ENCODE measurements at places on chromosomes 6 and 20. TPM values are rescaled to one million over a fixed set of nuclear protein-coding genes. Genes with fewer than 3 reads are reported as not detected.

Gene CDH26
- 1.9 TPM for total RNA-seq

GRCh38 chr6:15593798-15594197 is 69.0 kb downstream of the DTNBP1 start:
- no peak for DNase-seq

DNA sequence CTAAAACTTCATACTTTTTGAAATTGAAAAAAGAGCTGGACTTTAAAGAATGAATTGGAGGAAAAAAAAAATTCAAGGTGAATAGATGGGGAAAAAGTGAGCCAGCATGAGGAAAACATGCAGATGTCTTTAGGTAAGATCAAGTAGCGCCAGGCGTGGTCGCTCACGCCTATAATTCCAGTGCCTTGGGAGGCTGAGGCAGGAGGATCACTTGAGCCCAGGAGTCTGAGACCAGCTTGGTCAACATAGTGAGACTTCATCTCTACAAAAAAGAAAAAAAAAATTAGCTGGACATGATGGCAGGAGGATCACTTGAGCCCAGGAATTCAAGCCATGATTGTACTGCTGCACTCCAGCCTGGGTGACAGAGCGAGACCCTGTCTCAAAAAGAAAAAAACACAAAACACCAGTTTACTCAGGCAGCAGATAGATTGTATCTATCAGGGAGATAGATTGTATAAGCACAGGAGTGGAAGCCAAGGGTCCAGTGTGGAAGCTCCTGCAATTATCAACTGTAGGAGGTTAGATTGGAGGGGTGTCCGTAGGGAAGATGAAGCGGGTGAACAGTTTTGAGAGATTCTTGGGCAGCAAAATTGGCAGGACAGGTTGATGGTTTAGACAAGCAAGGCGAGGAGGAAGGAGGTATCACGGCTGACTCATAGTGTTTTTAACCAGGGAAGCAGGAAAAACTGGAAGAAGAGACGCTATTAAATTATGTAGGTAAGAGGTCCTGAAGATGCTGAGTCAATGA is 97.6 kb upstream of the ZNF217 start:
- no peak for DNase-seq

DNA sequence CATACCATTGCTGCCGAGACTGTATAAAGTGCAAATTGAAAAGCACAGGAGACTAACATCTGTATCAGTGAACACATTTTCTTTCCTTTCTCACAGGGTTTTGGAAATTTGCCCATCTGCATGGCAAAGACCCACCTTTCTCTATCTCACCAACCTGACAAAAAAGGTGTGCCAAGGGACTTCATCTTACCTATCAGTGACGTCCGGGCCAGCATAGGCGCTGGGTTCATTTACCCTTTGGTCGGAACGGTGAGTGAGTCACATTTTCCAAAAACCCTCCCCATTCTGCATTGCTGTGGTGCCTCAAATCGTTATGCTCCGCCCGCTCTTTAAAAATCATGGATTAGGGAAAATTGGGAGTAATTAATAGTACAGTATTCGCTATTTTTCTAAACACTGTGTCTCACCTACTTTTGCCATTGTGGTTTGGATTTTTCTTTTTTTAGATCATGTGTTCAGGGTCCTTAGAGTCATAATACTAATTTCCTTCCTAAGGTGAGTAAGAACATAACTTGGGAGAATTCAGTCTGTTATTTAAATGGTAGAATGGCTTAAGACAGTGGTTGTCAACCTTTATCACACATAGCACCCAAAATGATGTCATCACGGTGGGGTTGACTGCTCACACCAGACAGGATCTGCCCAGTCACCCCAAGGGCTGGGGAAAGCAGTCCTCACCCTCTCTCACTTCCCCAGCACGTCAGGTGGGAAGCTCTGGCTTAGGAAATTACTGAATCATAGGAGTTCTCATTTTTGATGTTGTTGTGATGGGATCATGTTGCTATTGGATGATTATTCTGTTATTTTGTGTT is 171.6 kb downstream of the MTHFD1L start:
- DNase-seq, result no peak

Measured in transverse colon (tissue), 4 donors.